Inflammatory macrophage treated with lipopolysaccharide for 1 hour (primary cell): ENCODE measurements at places on chromosomes 2 and 18.
A peak's percentile ranks its signal among the peaks of the same experiment; 100 is the strongest.

- DNase-seq: no peak
These were observed 1.7 kb upstream of the MAPK4 start for GRCh38 chr18:50558157-50558556.

DNA sequence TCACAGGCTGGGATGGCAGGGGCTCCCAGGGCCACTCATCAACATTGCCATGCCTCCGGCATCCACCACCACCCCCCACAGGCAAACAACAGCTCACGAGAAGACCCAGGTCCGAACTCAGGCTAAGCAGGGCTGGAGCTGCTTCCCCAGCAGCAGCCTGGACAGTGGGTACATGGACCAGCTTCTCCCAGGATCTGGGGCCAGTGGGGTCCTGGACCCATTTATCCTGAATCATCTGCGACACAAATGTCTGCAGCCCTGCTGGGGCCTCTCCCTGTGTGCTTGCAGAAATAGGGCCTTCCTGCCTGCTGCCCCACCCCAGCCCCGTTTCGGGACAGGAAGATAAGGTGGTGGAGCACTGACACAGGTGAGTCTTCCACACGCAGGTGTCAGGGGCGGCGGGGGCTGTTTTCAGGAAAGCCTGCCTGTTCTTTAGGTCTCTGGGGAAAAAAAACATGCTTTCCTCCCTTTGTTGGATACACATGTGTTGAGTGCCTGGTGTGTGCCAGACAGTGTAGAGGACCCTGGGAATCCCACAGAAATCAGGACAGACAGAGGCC is 4.5 kb downstream of the PRLH start:
- no peak for DNase-seq

DNA sequence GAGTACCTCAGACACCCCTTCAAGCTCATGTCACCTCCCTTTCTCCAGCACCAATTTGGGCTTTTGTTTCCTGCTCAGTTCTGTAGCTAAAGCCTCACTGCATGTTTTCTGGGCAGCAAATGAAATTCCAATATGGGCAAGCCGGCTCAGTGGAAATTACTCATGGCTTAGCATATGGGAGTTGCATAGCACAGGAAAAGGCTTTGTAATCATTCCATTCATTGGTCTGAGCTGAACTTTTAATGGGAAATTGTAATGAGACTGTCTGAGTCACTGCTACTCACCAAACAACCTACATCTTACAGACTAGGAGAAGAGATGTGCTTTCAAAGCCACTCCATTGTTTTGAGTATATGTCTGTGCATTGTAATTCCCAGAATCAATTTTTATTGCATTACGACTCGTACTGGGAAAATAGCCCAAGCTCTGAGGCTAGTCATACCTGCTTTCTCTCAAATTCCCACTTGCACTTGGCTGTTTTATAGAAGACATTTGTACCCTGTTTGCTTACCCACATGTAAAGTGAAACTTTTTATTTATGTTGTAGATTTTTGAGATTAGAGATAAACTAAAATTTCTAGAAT is 139.5 kb upstream of the LRATD1 start:
- DNase-seq: no peak

DNA sequence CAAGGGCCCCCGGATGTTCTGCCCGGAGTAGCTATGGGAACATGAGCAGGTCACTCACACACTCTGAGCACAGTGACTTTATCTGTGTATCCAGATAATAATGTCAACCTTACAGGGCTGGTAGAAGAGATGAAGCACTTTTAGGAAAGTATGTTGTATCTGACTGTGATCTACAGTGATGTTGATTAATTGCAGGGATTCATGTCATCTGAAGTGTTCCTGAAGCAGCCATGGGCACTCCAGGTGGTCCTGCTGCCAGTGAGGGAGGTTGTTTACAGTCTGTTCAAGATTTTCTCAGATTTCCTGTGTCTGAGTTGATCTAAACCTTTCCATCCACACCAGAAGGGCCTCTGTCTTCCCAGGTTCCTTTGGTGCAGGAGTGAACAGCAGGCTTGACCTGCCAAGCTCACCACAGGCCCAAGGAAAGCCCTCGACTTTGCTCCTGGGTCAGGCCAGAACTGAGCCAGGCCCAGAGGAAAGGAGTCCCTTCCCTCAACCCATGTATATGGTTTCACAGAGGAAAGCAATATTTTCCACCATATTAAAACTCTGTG is 28.0 kb downstream of the KIAA2012 start:
- no peak for DNase-seq

GRCh38 chr2:42844901-42845821 is 52.8 kb upstream of the HAAO start:
- DNase-seq: no peak

GRCh38 chr2:165950438-165950837 is 3.1 kb downstream of the TTC21B start:
- DNase-seq: no peak

DNA sequence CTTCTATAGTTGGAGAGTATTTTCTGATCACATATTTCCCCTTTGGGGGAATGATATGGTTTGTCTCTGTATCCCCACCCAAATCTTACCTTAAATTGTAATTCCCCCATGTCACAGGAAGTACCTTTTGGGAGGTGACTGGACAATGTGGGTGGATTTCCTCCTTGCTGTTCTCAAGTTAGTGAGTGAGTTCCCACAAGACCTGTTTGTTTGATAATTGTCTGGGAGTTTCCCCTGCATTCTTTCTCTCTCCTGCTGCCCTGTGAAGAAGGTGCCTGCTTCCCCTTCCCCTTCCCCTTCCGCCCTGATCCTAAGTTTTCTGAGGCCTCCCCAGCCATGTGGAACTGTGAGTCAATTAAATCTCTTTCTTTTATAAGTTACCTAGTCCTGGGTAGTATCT is 222.7 kb upstream of the SLC39A10 start:
- no peak for DNase-seq

- no peak for DNase-seq
These were observed 43.5 kb downstream of the COX7A2L start for GRCh38 chr2:42317486-42317885.

- DNase-seq: peak; percentile 36
These were observed 25.6 kb upstream of the CASP8 start for GRCh38 chr2:201234663-201235135.

GRCh38 chr18:79459946-79460480 is 64.3 kb downstream of the NFATC1 start:
- no peak for DNase-seq

DNA sequence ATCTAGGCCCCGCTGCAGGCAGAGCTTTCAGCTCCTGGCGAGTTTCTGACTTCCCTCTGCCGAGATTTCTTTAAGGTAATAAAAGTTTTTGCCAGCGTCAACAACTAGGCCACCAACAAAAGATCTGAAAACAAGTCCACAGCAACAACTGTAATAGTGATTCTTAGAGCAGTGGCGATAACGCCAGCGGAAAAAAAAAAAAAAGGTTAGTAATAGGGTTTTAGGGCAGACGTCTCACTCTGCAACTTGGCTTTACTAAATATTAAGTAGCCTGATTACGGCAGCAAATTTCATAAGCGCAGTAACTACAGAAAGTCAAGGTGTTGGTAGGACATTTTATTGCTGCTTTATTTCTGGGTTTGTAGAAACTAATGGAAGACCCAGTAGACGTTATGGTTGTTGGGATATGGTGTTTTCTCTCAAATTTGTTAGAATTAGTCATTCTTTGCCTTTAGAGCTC is 481 bp downstream of the SLC30A6 start:
- no peak for DNase-seq

DNA sequence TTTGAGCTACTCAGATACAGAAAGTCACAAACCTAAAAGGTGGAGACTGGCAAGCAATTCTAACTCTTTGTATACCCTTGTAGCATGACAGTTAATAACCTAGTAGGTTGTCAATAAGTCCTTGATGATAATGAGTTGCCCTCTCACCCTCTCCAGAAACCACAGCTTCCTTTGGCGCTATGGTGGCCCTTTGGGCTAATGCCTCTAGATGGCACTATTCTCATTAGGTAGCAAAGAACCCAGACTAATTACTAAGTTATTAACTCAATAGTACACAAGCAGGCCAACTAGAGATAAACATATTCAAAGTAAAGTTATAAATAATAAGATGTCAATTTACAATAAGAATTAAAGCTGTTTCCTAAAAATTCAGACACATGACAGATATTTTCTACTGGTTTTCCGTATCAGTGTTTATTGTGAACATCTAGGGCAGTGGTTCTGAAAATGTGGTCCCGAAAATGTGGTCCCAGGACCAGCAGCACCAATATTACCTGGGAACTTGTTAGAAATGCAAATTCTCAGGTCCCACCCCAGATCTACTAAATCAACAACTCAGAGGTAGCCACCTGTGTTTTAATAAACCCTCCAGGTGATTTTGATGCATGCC is 41.1 kb downstream of the LDAH start:
- DNase-seq: peak; percentile 61

- peak; percentile 71 for DNase-seq
These were observed 20.8 kb downstream of the RASGRP3 start for GRCh38 chr2:33497221-33497650.

DNA sequence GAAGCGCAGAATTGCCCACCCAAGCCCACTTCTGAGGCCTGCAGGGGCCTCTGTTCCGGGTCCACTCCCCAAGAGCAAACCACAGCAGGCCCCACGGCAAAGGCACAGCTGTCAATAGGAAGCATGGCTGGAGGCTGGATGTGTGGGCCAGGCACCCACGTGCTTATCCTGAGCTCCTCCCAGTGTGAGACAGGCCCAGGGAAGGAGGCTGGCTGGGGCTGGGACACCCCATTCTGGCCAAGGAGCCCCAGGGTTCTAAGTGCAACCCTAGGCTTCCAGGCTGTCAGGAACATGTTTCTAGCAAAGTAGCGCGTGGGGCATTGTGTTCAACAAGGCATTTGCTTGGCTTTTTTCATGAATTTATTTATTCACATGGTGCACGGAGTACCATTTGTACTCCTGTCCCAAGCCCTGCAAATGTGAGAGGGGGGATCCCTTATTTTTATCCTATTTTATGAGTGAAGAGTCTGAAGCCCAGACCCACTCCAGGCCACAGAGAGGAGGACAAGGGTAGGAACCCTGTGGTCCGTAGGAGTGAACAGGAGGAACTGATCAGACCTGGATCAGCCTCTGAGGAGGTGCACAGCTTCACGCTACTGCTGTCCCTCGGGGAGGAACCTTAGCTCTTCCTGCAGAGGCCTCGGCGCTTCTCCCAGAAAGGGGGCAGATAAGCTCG is 6.1 kb upstream of the RAB17 start:
- DNase-seq: peak; percentile 12

- no peak for DNase-seq
These were observed 11.8 kb upstream of the MAL start for GRCh38 chr2:95013726-95014125.

DNA sequence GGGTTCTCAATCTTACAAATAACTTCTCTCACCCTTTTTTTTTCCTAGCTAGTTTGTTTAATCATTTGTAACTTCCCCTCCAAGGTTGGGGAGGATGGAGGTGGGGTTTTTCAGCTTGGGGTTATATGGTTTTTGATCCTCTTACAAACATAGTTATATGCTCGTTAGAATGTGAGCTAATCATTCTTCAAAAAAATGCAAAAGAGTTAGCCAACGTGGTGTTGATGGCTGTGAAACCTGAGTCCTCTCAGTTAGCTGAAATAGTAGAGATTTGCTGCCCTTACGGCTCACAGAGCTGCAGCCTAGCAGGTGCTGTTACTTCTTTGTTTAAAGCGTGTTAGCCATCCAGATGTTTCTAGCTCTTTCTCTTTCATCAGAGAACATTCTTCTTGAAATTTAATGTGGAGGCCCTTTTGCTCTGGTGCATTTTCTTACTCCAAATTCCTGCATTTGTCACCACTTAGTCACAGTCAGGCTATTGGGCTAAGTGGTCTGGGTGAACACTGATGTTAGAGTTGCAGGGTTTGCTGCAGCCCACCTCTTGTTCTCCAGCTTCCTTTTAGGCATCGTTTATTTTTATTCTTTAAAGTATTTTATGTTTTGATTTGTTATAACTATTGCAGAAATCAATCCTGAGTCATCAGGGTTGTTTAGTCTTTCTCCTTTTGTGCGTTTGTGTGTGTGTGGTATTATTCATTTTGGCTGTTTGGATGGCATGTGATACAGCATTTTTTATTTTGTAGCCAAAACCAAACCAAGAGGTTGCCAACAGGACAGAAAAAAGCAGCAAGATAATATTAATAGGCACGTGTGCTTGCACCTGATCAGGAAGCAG is 41.1 kb downstream of the LIMS1 start:
- DNase-seq: no peak

DNA sequence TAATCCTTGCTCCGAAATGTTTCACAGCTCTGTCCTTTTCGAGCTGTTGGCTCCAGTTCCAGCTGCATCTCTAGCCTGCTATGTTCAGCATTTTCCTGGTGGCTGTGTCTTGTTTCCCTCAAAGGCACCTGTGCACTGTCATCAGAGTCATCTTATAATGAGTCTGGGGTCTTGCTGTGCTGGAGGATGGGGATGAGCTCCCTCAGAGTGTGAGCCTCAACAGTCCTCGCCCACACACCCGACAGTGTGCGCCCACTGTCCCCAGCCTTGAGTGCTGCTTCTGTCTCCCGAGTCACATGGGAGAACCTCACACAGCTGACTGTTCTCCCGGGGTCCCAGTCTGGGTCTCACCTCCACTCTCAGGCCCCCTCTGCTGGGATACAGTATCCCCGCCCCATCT is 25.4 kb downstream of the SPP2 start:
- DNase-seq: no peak

DNA sequence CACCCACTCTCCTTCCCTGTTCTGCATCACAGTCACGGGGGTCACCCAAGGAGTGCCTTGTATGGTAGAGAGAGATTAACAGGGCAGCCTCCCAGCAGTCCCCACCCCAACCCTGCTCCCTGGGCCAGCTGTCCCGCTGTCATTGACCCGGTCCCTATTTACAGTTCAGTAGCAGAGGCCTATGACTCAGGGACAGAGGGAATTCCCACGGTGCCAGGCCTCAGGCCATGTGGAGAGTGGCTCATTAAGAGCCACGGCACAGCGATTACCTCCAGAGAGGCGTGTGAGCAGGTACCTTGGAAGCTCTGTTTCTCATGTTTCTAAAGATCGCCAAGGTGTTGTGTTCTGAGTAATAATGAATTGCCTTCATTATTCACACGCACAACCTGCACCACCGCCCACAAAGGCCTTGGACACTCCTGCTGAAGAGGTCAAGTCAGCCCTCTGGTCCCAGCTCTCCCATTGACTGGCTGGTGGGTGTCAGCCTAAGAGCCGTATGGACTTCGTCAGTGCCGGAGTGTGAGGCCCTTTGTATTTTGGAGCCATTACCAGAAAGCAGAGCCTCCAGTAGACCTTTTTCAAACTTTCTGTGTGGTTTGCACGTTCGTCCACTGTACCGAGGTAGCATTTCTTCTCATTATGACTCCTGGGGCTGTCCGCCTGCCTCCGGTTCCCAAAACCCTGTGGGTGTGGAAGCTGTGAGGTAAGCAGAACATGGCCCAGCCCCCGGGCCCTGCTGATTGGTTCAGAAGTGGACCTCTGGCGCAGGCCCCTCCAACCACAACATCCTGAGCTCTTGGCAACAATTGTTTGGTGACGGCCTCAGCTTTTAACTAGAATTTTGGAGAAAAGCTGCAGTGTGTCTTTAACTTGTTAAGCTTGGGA is 47.0 kb downstream of the SERTAD2 start:
- DNase-seq: peak; percentile 87

GRCh38 chr2:168926621-168927386 is 25.7 kb downstream of the G6PC2 start:
- no peak for DNase-seq

- DNase-seq: peak; percentile 38
These were observed 113.9 kb upstream of the TFCP2L1 start for GRCh38 chr2:121398853-121399252.
